Hypothalamus (tissue), 51 donors: ENCODE measurements at places on chromosomes 5 and 9.
A peak's percentile ranks its signal among the peaks of the same experiment; 100 is the strongest.

DNA sequence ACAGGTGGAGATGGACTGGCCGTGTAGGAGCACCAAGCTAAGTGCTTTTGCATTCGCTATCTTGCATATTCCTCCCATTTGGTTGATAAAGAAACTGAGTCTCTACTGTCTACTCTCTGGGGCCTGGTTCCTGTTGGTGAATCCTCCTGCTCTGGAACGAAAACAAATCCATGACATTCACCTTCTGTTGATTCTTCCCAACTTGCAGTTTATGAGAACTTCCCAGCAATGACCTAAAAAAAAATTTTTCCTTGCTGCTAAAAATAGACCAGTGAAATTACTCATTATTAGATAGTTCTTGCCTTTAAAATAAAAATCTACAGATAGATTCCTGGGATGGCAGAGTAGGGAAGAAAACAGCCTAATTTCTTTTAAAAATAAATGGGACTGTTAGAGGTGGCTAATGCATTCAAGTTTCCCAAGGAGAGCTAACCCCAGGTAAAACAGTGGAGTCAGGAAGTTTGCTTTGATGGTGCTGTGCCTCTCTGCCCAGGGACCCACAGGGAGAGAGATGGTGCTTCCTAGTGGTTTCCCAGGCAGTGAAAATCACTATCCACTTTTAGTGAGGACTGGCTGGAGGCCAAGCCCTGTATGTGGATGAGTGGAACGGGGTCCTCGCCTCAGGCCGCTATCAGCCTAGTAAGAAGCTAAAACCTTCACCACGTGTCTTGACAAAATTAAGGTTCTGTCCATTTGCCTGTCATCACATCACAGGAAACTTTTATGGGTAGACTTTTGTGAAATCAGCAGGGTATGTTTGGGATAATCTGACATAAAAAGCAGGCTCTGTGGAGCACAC is 68.4 kb upstream of the NR3C1 start:
- DNase-seq = no peak

DNA sequence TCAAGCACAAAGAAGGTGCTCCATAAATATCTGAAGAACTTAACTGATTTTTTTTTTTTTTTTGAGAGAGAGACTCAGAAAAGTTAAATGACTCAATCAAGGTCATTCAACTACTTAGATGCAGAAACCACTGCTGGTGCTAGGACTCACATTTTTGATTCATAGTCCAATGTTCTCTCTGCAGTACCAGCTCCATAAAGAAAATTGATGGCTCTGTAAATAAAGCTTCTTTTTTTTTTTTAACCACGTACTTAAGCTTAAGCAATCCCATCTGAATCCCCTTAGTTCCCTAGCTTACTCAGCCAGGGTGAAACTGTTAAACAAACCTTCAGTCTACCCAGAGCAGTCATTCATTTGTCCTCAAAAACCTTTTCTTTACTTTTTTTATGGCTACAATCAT is 657.0 kb upstream of the WWC1 start:
- no peak for DNase-seq

GRCh38 chr5:14481349-14481748 is 100.2 kb upstream of the OTULINL start:
- DNase-seq = no peak

GRCh38 chr9:118318770-118319431 is 614.7 kb downstream of the TLR4 start:
- no peak for DNase-seq

- no peak for DNase-seq
Observed at GRCh38 chr5:78076351-78076750, 218.1 kb downstream of the AP3B1 start.

GRCh38 chr5:87412630-87413342 is at the start of gene CCNH:
TSS of gene CCNH (minus strand) at chr5:87412930. CDS start at chr5:87412794, 136 bp downstream.
- DNase-seq = peak; percentile 96

- DNase-seq = no peak
Observed at GRCh38 chr9:118418887-118419565, 714.8 kb downstream of the TLR4 start.

- DNase-seq = no peak
Observed at GRCh38 chr5:54296386-54296785, 14.0 kb downstream of the ARL15 start.

- DNase-seq = no peak
Observed at GRCh38 chr5:68484307-68485068, 268.9 kb downstream of the PIK3R1 start.

- DNase-seq = no peak
Observed at GRCh38 chr5:42876375-42876844, 64.7 kb upstream of the SELENOP start.

DNA sequence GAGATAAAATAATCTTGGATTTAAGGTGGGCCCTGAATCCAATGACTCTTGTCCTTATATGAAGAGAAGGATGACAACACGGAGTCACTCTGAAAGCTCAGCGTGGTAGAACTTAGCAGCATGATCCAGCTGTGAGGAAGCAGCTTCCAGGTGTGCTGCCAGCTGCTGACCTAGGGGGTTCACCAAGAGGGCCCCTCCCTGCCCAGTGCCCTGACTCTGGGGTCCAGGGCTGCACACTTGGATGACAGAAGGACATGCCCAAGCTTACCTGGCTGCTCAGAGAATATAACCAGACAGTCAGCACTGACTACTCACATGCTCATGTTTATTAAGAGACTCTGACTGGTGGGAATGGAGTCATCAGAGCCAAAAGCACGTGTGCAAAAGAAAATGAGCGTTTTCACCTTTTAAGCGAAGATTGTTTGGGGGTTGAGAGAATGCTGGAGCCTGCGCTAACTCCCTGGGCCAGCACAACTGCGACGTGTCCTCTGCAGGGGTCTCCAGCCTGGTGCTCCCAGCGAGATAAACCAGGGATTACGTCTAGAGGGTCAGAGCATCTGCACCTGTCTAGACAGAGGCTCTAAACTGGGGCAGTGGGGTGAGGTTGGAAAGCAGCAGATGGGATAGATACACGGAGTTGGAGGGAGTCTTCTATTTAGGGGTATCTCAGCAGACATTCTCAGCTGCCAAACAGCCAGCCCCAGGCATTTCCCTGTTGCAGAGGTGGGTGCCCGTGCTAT is 41.3 kb downstream of the ROPN1L start:
- DNase-seq = no peak

DNA sequence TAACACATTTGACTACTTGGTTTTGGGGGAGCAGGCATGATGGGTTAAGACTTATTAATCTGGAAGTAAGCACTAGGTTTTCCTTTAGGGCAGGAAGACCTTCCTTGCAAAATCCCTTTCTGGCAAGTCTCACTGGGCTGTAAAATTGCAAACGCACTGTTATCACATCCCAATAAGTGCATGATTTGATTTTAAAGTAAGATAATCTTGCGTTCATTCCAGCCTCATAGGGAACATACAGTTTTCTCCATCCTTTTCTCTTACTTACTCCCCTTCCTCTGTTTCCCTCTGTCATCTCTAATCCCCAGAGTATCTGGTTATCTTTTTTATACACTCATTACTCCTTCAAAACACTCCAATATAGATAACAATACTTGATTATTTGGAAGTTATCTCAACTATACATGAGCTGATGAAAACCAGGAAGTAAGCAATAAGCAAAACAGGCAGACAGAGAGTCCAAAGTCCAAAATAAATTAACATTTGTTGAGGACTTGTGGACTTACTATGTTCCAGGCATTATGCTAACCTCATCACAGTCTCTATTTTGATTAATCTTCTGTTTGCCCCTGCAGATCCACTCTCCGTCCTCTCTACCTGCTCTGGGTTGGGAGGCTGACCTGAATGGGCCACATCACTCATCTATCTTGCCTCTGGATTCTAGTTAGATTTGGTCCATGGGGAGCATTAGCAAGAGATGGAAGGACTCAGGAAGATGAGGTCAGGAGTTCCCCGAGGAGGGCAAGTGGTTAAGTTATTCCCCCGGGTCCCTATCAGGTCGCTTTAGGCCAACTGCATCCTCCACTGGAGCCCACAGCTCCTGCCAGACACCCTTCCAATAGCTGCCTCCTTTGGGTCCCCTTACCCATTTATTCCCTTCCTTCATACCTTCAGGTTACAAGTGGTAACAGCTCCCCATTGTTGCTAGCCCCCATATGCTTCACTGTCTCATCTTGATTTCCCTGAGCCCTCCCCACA is 60.2 kb downstream of the SLC22A5 start:
- no peak for DNase-seq

- no peak for DNase-seq
Observed at GRCh38 chr5:159458217-159458711, 128.0 kb upstream of the IL12B start.

GRCh38 chr5:34618371-34619065 is 37.6 kb upstream of the RAI14 start:
- DNase-seq = no peak

- no peak for DNase-seq
Observed at GRCh38 chr5:77921094-77921768, 145.1 kb upstream of the TBCA start.

- no peak for DNase-seq
Observed at GRCh38 chr9:72952914-72953313, at the start of gene ALDH1A1. TSS of gene ALDH1A1 (minus strand) at chr9:72953053. CDS start at chr9:72953000, 53 bp downstream.

DNA sequence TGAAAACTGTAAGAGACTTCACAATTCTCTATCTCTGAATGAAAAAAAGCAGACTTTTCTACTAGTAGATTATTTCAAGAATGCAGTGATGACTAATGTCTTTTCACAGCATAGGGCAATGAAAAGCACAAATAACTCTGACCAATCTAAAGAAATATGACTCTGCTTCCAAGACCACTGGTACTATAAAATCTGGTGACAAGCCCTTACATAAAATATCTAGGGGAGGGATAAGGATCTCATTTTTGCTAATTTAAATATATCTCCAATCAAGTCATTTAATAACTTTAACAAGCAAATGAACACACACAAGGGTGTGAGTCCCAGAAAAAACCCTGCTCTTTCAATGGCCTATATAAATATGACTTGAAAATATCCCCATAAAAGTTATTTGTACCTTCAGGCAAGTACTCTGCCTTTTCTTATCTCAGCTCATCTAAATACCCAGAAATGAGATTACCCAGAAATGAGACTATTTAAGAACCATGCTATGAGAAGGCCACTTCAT is 105.2 kb downstream of the GNAQ start:
- no peak for DNase-seq

GRCh38 chr5:15069407-15069905 is 197.9 kb upstream of the ANKH start:
- no peak for DNase-seq

GRCh38 chr9:130023144-130023787 is 19.7 kb downstream of the FNBP1 start:
- DNase-seq = no peak

DNA sequence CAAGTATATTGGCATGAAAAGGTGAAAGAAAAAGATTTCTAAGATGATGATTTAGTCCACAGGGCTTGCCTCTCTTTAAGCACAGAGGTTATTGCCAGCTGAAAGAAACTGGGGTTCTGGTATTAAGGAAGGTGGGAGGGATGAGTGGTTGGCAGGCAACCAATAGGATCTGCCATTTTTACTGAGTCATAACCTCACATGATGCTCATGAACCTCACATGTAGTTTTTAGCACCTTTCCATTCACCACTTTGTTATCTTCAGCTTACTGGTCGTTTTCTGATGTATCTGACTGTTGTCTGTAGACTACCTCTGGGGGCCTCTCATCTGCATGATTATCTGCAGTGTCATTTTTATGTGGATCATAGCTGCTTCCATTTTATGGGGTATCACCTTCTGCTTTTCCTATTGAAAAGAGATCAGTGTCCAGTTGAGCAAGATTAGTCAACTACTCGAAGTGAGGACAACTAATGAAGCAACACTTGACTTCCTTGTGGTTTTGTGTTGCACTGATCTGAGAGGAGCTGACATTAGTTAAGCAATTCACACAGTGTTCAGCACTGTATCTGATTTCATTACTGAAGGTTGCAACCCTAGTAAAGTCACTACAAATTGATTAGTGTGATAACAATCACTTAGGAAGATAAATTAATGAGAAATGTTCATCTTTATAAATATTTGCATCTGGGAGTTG is 186.3 kb downstream of the SGCD start:
- no peak for DNase-seq

GRCh38 chr5:96229188-96229587 is 203.9 kb downstream of the PCSK1 start:
- no peak for DNase-seq

DNA sequence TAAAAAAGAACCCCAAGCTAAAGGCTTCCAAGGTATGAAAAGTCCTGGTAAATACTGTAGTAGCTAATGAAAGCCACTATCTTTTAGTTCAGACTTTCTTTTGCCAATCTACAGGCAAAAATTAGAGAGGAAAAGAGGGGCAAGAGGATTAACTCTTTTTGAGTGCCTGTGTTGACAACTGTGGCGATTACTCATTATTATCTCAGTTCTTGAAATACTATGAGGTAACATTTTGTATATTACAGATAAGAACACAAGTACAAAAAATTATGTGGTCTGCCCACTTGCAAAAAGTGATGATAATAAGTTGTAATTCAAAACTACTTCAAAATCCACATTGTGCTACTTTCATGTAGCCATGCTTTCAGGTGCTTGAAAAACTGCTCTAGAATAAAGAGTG is 144.0 kb downstream of the DTWD2 start:
- no peak for DNase-seq

GRCh38 chr5:121702682-121703081 is 149.0 kb upstream of the FTMT start:
- no peak for DNase-seq
